ENCODE measurements at places on chromosomes 11 and 22.
A peak's percentile ranks its signal among the peaks of the same experiment; 100 is the strongest.

DNA sequence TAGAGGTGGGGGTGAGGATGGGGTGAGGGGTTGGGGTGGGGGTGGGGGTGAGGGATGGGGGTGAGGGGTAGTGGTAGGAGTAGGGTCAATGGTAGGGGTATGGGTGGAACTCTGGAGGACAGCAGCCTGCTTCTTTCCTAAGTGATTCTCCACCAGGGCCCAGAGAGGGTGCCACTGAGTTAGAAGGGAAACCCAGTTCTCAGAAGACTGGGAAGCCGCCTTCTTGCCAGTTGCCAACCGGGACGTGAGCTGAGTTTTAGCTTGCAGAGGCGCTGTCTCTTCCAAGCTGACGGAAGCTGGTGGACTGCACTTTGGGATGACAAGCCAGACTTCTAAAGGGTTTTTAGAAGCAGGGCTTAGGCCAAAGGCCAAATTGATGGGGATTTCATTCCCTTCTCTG is 104.4 kb downstream of the NAT10 start:
- no peak for DNase-seq

DNA sequence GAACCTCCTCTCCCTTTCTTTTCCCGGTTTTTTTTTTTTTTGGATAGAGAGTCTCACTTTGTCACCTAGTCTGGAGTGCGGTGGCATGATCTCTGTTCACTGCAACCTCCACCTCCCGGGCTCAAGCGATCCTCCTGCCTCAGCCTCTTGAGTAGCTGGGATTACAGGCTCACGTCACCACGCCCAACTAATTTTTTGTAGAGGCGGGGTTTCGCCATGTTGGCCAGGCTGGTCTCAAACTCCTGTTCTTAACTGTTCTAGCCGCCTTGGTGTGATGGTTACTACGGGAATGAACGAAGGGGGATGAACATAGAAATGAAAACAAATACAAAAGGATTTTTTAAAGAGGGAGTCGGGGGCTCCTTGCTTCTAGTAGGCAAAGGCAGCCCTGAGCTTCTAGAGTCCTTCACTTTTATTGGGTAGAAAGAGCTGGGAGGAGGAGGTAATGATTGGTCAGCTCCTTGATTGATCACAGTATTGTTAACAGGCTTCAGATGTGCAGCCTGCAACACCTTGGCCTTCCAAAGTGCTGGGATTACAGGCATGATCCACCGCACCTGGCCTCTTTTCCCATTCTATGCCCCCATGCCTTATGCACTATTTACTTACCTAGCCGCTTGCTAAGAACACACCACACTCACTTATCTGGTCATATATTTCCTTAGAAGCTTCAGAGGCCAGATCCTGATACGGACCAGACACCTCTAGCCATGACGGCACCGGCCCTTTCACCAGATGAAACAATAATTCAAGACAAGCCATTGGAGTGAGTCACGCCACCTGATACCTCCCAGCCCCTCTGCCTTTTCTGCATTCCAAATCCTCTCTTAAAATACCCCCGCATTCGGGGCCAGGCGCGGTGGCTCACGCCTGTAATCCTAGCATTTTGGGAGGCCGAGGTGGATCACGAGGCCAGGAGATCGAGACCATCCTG is 20.7 kb downstream of the SUSD2 start:
- DNase-seq, result no peak

DNA sequence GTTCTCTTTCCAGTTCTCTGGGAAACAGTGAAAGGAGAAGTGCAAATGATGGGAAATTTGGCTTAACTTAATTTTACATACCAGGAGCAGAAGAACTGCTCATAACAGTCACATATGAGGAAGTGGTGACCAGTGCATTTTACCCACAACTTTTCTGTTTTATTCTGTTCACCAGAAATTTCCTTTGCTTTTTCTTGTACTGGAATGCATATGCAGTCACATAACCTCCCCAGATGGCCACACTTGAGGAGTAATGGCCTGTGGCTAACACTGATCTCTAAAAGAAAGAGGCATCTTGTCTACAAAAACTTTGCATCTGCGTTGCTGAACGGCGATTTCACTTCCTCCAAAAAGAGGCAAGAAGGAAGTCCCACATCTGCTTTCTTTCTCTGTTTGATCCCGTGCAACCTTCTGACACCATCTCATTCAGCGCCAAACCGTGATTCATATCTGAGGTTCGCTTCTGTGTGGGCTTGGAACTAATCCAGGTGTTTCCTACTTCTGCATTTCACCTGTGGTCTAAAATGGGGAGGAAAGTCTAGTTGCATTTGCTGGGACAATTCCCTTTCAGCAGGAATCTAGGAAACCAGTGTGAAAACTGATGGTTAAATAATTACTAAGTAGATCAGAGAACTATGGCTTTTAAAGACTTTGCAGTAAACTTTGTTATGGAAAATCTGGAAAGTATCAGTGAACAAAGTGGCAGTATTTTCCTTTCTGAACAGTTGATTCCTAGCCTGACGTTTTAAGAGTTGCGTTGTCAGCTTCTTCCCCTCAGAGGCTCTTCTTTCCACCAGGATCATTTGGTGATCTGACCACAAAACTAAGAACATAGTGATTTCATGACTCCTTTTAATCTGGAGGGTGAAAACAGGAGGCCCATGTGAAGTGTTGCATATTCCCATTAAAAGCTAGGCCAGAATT is 4.2 kb upstream of the MPEG1 start:
- peak; percentile 19 for DNase-seq

GRCh38 chr22:22827187-22827939 is 60.3 kb upstream of the IGLL5 start:
- no peak for DNase-seq

DNA sequence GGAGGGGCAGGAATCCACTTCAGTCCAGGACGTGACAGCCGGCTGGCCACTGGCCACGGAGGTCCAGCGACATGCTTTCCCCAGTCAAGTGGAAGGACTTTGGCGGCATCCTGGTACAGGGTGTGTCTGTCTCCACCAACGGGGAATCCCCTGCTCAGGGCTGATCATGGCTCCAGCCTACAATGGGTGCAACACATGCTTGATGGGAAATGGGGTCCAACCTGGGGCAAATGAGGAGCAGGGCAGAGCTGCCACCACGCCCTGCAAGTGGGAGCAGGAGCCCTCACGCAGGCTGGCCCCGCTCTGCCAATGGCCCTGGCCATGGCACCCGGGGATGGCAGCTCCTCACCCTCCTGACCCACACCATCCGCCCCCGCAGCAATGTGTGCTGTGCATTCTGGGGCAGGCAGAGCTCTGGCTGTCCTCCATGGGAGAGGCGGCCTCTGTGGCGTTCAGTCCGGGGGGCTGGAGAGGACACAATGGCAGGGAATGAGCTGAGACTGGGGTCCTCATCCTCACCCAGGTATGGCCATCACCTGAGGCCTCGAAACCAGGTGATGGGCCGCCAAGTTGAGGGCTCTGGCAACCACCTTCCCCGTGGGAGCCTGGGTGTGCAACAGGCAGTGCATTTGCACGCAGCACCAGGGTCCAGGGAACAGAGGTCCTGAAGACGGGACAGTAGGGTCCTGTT is 5.8 kb upstream of the SEPTIN5 start:
- no peak for DNase-seq

Data from fibroblast of skin of back (primary cell).